ENCODE measurements at places on chromosomes 11 and 22.

DNA sequence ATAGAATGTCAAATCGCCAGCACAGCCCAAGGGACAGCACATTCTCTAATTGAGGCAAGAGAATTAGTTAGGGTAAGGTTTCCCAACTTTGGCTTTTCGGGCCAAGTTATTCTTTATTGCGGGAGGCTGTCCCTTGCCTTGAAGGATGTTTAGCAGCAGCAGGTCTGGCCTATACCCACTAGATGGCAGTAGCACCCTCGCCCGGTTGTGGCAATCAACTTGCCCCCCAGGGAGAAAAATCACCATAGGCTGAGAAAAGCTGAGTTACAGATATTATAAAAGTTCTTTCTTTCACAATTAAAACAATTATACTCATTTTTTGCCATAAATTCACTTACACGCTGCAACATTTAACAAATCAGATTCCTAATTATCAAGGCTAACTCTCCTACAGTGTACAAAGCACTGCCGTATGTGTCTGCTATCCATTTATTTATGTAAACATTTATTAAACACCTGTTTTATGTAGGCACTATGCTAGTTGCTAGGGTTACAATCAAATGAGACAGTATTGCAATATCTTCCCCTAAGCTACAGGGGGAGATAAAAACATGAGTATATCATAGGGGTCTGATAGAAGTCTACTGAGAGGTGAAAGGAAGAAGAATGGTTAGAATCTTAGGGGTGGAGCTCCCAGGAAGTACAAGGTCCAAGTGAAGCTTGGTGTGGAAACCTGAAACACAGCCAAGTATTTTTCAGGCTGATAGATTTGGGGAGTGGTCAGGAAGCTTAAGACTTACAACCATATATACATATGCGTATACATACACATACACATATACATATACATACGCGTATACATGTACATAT is 452.3 kb downstream of the RAB38 start:
- DNase-seq = no peak

DNA sequence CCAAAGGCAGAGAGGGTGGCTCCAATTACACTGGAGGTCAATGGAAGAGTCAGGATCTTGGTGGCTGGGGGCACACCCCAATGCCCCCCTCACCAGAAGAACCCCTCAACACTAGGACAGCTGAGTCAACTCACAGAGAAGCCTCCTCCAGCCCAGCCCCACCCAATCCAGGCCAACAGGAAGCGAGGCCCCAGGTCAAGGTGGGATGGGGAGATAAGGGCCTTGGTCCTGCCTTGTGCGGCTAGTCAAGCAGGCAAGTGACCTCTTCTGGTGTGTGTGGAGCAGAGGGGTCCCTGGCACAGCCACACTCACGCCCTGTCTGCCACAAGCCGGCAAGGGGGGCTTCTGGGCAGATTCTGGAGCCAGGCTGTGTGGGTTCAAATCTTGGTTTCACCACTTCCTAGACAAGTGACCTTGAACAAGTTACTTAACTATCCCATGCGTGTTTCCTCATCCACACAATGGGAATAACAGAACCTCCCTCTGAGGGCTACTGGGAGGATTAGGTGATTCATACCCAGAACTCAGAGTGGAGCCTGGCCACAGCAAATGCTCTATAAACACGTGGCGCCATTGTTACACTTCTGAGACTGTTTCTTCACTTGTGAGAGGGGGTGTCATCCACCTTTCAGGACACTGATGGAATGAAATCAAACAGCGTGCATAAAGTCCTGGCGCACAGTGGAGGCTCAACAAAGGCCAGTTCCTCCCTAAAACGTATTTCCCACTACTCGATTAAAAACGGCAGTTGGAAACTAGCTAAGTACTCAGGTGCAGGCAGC is 3.2 kb downstream of the TTLL12 start:
- no peak for DNase-seq

- DNase-seq = no peak
These were observed 66.7 kb downstream of the PDE2A start for GRCh38 chr11:72607496-72607895.

DNA sequence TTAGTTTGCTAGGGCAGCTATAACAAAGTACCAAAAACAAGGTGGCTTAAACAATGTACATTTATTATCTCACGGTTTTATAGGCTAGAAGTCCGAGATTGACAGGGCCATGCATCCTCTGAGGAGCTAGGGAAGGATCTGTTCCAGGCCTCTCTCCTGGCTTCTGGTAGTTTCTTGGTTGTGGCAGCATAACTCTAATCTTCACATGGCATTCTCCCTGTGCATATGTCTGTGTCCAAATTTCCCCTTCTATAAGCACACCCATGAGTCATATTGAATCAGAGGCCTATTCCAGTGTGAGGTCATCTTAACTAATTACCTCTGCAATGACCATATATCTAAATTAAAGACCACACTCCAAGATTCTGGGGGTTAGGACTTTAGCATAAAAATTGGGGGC is 31.3 kb upstream of the MMP13 start:
- DNase-seq = no peak

DNA sequence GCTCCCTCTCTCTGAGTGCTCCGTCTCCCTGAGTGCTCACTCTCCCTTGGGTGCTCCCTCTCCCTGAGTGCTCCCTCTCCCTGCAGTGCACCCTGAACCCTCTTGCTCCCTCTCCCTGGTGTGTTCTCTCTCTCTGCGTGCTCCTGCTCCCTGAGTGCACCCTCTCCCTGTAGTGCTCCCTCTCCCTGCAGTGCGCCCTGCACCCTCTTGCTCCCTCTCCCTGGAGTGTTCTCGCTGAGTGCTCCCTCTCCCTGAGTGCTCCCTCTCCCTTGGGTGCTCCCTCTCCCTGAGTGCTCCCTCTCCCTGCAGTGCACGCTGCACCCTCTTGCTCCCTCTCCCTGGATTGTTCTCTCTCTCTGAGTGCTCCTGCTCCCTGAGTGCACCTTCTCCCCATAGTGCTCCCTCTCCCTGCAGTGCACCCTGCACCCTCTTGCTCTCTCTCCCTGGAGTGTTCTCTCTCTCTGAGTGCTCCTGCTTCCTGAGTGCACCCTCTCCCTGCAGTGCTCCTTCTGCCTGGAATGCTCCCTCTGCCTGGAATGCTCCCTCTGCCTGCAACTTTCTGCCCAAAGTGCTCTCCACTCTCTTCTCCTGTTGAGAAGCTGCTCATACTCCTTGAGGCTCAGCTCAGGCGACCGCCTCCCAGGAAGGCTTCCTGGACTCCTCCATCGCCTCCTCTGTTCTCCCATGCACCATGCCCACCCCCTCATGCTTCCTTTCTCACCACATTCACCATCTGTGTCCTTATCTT is 48.4 kb upstream of the WNT7B start:
- DNase-seq = no peak

Measured in stimulated activated CD8-positive, alpha-beta memory T cell treated with anti-CD3 and anti-CD28 coated beads, Interleukin-4, amount 100 ng/mL, for 4 hours (primary cell).